ENCODE measurements at places on chromosomes 5 and 9. TPM values are rescaled to one million over a fixed set of nuclear protein-coding genes. Genes with fewer than 3 reads are reported as not detected.

SPAAR gene
- 11.9 TPM for total RNA-seq

DMRT2 gene
- total RNA-seq, result 0.86 TPM

DNA sequence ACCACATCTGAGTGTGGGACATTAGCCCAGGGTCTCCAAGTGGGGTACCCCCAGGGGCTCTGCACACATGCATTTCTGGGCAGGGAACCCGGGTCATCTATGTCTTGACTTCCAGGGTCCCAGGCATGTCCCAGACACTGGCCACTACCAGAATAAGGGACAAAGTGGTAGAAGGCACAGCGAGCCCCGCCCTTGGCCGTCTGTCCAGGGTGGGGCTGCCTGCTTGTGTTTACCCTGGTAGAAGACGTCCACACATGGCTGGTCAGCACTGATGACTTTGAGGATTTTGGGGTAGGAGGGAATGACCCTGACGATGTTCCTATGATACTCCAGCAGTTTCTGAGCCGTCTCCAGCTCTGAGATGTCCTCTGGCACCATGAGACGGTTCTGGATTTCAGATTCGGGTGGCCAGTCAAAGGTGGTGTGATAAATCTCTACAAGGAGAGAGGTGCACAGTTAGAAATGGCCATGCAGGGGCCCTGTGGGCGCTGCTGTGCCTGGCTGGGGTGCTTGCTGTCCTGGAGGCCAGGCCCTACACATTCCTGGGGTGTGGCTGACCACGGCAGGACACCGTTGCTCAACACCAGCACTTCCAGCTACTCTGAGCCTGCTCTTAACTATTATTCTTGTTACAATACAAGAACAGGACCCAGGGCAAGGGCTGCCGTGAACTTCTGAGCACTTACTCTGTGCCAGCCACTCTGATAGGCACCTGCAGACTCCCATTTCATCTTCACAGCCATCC lies 51.3 kb downstream of the AK8 start:
- peak; percentile 83 for DNase-seq

- DNase-seq, result no peak
Observed at GRCh38 chr5:98763001-98763630, 10.3 kb upstream of the RGMB start.

DNA sequence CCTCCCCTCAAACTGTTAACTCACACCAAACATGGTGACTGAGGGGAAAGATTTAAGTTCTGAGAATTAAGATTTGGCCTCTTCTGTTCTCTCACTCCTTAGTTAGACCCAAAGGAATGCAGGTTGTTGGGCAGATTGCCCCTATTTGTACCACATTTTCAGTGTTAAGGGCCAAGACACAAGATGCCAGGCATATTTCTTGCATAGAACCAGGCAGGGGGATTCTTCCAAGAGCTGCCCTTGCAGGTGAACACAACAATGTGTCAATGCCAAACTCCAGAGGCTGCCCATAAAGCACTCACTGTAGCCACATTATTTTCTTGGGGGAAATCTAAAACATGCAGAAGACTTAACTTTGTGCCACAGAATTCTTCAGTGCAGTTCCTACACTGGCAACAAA lies 14.7 kb downstream of the MPDZ start:
- no peak for DNase-seq

DNA sequence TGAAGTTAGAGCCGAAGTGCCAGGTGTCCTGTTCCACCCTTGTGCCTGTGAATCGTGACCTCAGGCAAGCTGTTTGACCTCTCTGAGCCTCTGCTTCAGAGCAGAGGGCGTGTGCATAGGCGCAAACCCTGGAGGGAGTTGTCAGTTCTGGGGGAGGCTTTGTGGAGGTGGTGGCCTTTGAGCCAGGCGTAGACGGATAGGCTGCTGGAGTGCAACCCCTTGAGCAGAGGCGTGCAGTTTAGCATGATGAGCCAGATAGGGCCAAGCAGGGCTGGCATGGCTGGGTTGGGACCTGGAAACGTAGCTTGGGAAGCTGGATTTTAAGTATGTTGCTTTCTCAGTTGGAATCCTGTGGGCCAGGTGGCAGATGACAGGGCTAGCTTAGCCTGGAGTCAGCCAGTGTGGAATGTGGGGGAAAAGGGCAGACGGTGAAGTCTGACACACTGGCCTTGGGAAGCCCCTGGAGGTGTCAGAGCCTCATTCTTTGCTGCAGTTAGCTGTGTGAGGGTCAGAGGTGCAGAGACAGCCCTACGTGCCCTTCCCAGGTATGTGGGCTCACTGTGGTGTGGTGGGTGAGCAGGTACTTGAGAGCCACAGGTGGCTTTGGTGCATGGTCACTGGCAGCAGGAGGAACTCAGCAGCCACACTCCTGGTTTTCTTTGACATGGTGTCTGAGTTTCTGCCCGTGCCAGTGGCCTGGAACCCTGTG lies 93.4 kb downstream of the DAB2IP start:
- no peak for DNase-seq

ANKRD31 gene
- total RNA-seq, result 0.27 TPM

CCDC152 gene
- total RNA-seq, result 1.3 TPM

GRCh38 chr9:13443346-13444244 lies 164.1 kb upstream of the MPDZ start:
- no peak for DNase-seq
